ENCODE measurements at places on chromosomes 6 and 20.

GRCh38 chr20:10605547-10606195 is 68.1 kb downstream of the JAG1 start:
- no peak for DNase-seq

DNA sequence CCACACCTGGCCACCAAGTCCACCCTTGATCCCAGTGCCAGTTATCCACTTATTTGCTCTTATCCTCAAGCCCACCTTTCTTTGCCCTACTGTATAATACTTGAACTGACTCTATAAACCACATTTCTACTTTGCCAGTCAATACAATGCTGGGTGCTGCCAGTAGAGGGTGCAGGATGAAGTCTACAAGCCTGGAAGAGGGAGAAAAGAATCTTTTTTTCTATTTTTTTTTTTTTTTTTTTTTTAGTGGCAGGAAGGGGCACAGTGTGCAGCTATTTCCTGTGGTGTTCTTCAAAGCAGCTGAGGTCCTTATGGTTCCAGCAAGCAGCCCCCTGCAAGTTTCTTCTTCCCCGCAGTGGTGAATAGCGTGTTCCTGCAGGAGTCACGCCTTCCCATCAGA is 22.2 kb upstream of the GABRR1 start:
- DNase-seq: no peak

DNA sequence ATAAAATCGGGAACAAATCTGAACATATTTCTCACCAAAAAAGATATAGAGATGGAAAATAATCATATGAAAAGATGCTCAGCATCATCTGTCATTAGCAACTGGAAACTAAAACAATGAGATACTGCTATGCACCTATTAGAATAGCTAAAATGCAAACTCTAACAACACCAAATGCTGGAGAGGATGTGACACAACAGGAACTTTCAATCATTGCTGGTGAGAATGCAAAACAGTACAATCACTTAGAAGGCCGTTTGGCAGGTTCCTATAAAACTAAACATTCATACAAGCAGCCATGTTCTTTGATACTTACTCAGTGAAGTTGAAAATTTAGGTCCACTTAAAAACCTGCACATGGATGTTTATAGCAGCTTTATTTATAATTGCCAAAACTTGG is 67.0 kb downstream of the FAM50B start:
- no peak for DNase-seq

- no peak for DNase-seq
Observed at GRCh38 chr6:96304997-96305396, 216.6 kb upstream of the UFL1 start.

- DNase-seq: no peak
Observed at GRCh38 chr6:100568255-100568654, 103.5 kb upstream of the SIM1 start.

DNA sequence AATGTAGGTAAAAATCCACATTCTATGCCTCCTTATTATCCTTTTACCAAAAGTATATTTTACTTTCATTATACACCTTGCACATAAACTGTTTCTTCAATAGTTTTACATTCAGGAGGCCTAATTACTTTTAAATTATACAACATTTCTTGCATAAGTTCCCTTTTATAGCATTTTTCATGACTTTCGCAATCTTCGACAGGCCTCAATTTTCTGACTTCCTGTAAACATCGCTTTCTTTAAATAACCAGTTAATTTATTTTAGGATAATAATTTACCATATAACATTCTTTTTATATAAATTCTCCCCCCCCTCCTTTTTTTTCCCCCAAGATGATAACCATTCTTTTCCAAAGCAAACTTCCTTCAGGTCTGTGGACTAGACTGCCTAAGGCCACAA is 9.2 kb downstream of the SLC35A1 start:
- no peak for DNase-seq

- DNase-seq: no peak
Observed at GRCh38 chr6:104969108-104969507, 12.2 kb downstream of the LIN28B start.

- DNase-seq: no peak
Observed at GRCh38 chr6:7341989-7342742, 29.2 kb upstream of the SSR1 start.

- no peak for DNase-seq
Observed at GRCh38 chr6:130935978-130936377, 108.8 kb downstream of the SMLR1 start.

GRCh38 chr20:47818466-47818865 is 33.2 kb upstream of the SULF2 start:
- DNase-seq: peak; percentile 38

DNA sequence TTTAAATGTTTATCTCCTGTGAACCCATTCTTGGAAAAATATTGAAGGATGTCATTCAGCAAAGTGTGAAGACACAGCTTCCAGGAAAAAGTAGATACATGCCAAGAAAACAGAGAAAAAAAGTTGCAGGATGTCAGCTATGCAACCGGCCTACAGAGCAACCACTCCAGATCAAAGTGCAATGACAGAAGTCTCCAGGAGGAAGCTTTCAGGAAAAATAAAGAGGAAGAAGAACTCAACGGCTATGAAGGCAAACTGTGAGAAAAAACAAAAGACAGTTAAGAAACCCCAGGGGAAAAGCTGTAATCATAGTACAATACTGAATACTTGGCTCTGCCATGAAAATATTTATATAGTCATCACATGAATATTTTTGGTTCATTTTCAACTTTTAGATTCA is 30.6 kb downstream of the REPS1 start:
- DNase-seq: no peak

- DNase-seq: no peak
Observed at GRCh38 chr6:92784235-92784634, 635.1 kb downstream of the EPHA7 start.

- DNase-seq: no peak
Observed at GRCh38 chr20:23152902-23153301, 66.8 kb upstream of the CD93 start.

Data from sigmoid colon (tissue), 7 donors.